M059J (cell line): ENCODE measurements at places on chromosomes 13 and 19.

DNA sequence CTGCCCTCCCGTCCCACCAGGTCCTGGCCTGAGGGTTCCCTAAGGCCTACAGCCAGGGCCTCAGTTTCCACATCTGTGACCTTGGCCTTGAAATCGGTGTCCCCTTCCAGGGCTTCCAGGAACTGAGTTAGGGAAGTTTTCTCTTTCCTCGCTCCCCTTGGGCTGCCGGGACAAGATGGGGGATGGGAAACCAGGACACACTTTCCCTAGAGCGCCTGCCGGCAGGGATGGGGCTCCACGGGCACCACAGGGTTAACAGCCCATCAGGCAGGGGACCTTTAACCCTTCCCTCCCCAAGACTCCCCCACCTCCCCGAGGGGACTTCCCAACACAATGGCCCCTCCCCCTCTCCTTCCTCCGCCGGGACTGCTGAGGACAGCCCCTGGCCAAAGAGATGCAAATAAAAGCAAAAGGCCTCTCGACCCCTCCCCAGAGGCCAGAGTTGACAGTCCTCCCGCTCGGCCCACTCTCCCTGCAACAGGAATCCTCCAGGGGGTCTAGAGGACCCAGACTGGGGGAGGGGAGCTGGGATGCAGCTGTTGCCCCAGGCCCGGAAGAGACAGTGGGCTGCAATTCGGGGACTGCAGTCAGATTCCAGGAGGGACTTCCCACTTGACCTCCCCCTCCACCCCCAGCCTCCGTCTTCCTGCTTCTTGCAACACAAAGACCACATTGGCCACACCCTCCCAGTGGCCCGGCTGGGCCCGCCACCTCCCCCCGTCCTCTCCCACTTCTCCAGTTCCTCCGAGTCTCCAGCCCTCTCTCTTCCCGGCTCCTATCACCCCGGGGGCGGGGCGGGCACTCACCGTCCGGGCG, 3.4 kb downstream of the BBC3 start:
- peak; percentile 97 for DNase-seq

DNA sequence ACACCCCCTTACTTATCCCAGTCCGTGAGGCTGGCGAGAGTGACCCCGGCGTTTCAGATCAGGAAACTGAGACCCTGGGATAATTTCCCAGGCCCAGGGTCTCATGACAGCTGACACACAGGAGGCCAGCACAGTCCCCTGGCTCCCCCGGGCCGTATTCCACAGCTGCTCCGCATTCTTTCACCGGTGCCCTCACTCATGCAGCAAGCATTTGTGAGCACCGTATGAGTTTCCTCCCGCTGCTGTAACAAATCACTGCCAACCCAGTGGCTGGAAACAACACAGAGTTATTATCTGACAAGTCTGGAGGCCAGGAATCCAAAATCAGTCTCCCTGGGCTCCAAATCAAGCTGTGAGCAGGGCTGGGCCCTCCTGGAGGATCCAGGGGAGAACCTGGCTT, 21.3 kb downstream of the GADD45B start:
- no peak for DNase-seq

DNA sequence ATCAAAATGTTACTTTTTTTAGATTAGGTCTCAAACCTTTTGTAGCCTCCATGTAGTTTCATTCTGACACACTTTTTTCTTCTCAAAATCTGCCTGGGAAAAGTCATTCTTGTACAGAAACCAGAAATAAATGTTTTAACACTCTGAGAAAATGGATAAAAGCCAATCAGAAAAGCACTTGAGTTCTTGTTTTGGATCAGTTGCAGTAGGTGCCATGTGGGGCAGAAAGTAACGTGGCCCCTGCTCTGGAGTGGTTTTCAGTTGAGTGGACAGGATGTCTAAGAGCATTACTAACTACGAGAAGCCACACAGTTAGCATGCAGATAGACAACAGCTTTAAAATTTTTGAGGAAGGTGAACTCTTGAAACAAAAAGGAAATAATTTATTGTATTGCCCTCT, 19.1 kb downstream of the GPR183 start:
- DNase-seq = no peak

GRCh38 chr13:44368599-44369368, 4.8 kb upstream of the SERP2 start:
- no peak for DNase-seq

GRCh38 chr19:4134351-4134750, 10.4 kb upstream of the MAP2K2 start:
- DNase-seq = peak; percentile 25

- no peak for DNase-seq
These were observed 35.7 kb downstream of the TSKS start for GRCh38 chr19:49727217-49728030.

- peak; percentile 24 for DNase-seq
These were observed 57.9 kb downstream of the KCTD12 start for GRCh38 chr13:76828316-76828741.

DNA sequence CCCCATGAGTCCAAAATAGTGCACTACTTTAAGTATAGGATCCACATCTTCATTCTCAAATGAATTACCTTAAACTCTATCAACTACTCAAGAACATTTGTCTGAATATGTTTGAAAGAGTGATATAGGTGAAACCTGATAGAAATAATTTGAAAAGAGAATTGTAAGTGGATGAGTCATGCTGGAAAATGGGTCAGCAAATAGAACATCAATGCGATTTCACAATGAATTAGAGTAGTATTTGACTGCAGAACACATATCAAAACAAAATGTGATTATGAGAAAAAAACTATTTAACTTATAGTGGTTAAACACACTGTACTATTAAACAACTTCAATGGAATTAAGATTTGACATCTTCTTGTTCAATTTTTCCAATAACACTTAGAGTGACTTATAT, 300.6 kb upstream of the KLHL1 start:
- no peak for DNase-seq

GRCh38 chr13:43391036-43391435, 367.6 kb downstream of the DNAJC15 start:
- DNase-seq = no peak

DNA sequence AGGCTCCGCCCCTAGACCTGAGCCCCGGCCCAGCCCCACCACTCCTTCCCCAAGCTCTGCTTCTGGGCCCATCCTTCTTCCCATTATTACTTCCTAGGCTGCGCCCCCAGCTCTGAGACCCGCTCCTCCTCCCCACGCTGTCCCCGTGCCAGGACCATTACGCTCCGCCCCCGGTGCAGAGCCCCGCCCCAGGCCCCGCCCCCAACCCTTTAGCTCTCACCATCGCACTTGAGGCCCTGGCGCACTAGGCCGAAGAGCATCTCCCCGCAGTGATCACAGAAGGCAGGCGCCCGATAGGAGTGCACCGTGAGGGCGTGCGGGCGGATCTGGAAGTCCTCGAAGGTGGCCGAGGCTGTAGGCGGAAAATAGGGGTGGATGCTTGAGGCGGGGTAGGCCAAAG, 6.2 kb downstream of the PRKD2 start:
- no peak for DNase-seq

GRCh38 chr19:55836340-55836739, at the start of gene NLRP4:
NLRP4 (plus strand) TSS chr19:55836540; CDS start chr19:55852081, 15,541 bp downstream.
- DNase-seq = no peak

- DNase-seq = peak; percentile 15
These were observed 676.7 kb upstream of the SPRY2 start for GRCh38 chr13:81017513-81018152.

GRCh38 chr19:7865262-7865911, 8.8 kb downstream of the PRR36 start:
- no peak for DNase-seq

GRCh38 chr19:51131780-51132680, 7.3 kb downstream of the SIGLEC9 start:
- DNase-seq = no peak

DNA sequence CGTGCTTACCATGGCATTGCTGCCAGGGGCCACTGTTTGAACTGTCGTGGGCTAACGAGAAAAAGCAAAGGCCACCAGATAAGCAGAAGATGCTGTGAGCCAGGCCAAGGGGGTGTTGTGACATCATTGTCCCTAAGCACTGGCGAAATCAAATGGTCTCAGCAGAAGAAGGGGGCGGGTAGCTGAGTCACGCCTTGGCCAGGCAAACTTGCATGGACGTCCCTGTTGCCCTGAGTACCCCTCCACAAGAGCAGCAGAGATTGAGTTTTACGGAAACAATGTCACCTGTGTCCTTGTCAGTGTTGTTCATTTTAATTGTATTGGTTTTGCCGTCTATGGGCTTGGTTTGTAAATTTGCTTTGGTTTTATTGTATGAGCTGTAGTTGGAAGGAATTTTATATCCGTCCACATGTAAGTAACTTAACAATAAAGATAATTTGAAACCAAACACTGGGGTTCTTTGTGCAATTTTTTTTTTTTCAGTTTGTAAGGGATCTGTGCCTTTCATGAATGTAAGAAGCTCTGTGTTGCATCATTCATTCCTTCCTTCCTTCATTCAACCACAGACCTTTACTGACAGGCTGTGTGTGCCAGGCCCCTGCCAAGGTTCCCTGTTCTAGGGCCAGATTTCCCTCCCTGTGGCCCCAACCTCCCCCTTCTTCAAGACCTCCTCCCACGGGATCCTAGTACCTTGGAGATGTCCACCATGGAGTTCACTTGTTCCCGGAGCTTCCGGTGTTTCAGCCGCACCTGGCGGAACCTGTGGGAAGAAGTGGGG, 12.3 kb downstream of the KCNN4 start:
- DNase-seq = no peak

GRCh38 chr13:63163903-63164302, 1748.3 kb upstream of the PCDH20 start:
- no peak for DNase-seq

GRCh38 chr13:34750078-34750931, 191.8 kb upstream of the NBEA start:
- peak; percentile 34 for DNase-seq
